Activated CD4-positive, alpha-beta T cell treated with anti-CD3 and anti-CD28 coated beads, Interleukin-2, amount 10 ng/mL, durations not matched to agents 7 days and 5 days (primary cell): ENCODE measurements at places on chromosomes 3 and 15. TPM values are rescaled to one million over a fixed set of nuclear protein-coding genes. Genes with fewer than 3 reads are reported as not detected.

- DNase-seq = no peak
These were observed 212.4 kb downstream of the OPA1 start for GRCh38 chr3:193805448-193805847.

DNA sequence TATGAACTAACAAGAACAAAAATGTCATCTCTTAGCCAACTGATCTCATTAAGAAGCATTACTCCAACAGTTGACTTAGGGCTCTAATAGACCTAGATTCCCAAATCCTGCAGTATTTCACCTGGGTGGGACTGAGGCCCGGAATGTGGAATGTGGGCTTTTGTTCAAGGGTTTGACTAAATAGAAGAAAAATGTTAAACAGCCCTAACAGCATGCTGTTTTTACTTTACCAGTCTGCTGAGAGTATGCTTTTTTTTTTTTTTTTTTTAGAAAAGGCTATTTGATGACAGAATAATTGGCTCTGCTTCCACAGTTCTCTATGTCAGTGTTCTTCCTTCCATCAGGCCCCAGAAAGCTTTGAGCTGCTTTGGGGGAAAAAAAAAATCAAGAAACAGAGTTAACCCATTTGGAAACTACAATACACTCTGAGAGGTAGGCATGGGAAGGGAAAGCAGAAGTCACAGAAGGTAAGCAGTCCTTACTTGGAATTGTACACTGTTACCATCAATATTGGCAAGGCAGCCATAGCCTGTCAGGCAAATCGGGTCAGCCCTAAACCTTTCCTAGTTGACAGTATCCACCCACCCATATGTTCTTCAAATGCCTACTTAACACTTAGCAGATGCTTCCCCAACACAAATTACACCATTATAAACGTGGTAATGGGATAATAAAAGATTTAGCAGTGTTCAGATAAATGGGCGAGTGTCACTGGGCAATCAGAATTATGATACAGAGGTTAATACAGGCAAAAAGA, 224.2 kb downstream of the CNTN3 start:
- DNase-seq = no peak

Gene ABI3BP
- not detected for total RNA-seq

GRCh38 chr15:62515696-62516395, 350.8 kb upstream of the C2CD4B start:
- no peak for DNase-seq

- no peak for DNase-seq
These were observed 3.5 kb upstream of the ZBTB11 start for GRCh38 chr3:101680466-101680865.

Gene LARP6
- total RNA-seq = not detected

Gene ARNT2
- not detected for total RNA-seq

GRCh38 chr15:69718436-69718835, 265.8 kb downstream of the RPLP1 start:
- no peak for DNase-seq

DNA sequence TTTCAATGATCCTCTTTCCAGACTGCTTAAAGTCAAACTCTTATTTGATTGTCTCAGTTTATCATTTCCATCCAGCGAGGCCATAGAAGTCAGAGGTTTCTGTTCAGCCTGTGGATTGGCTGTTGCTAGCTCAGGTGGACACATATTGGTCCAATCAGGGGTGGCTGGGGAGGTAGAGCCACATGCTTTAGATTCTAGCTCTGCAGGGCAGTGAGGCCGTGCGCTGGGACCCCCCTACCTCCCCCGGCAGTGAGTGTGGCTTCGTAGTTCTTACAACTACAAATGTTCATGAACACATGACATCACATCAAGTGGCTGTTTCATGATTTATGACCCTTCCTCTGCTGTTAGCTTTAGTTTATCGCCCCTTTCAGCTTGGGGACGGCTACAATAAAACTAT, 18.0 kb downstream of the APOD start:
- no peak for DNase-seq

DNA sequence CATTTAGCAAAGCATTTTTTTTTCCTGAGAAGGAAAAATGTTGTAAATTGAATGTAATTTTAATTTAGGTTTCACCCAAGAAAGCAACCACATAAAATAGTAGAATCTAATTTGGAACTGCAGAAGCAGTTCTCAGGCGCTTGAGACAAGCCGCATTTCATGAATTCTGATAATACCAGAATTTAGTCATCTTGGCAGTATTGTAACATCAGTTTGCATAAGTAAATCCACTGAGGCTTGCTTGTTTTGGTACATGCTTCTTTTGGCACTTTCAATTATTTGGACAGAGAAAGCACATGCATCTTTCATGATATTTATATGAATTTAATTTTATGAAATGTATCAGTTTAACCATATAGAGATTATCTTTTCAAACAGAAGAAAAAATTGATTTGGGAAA, 389.7 kb upstream of the ROBO1 start:
- DNase-seq = no peak

- no peak for DNase-seq
These were observed 12.4 kb downstream of the SNRK start for GRCh38 chr3:43298761-43299160.

Gene UNC13C
- total RNA-seq = not detected

DNA sequence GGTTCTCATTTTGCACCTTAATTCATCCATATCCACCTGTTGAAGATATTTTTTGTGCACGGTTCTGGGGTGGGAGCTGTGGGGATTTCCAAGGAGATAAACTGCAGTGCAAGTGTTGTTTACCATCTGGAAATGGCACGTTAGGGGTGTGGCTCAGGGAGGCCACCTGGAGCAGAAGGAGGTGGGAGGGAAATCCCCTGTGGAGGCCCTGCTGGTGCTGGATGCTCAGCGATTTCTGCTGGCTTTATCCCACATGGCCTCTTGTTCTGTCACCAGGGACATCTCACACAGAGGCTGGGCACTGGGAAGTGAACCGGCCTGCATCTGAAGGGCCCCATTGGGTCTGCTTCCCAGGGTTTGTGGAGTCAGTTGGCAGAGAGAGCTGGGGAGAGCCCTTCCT, 24.3 kb downstream of the TRPM1 start:
- DNase-seq = no peak
